ENCODE measurements at places on chromosomes 11 and 22.

DNA sequence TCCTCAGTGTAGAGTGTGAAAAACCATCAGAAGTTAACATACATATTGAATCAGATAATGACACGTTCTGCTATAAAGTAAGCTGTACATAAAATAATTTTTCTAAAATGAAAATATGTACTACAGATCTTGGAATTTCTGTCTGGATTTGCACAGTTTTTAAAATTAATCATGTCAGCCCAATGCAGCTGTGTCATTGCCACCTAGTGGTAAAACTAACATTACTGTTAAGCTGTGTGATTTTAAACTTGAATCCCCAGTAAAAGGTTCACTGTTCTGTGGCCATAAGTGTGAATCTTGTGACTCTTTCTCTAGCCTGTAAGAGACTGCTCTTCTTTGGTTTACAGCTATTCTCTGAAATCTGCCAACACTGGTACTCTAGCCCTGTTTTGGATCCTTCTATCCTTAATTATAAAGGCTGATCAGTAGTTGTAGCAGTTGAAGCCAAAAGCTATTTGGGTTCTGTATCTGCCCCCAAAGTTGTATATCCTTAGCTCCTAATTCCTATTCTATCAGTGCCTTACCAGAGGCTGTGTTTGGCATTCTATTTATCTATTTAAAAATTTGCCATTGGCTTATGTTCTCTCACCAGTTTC, 4.0 kb downstream of the JRKL start:
- DNase-seq: no peak

DNA sequence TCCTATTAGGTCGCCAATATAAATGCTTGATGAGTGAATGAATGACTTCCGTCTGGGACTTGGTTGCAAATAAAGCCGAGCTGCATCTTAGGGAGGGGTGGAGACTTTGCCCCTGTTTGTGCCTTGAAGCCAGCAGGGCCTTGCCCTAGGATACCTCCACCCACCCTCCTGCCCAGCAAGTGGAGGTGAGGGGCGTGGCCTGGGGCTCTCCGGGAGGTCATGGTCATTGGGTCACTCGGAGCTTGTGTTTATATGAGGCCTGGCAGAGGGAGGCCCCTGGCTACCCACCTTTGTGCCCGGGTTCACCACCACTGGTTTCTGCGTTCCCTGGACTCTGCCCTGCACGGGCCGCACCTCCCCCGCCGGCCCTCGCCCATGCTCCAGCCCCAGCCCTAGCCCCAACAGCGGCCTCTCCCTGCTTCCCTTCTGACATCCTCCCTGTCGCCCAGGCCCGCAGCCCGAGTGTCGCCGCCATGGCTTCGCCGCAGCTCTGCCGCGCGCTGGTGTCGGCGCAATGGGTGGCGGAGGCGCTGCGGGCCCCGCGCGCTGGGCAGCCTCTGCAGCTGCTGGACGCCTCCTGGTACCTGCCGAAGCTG, 4.3 kb downstream of the MPST start:
- no peak for DNase-seq

GRCh38 chr11:63682066-63683021, 1.0 kb downstream of the RTN3 start:
- no peak for DNase-seq

DNA sequence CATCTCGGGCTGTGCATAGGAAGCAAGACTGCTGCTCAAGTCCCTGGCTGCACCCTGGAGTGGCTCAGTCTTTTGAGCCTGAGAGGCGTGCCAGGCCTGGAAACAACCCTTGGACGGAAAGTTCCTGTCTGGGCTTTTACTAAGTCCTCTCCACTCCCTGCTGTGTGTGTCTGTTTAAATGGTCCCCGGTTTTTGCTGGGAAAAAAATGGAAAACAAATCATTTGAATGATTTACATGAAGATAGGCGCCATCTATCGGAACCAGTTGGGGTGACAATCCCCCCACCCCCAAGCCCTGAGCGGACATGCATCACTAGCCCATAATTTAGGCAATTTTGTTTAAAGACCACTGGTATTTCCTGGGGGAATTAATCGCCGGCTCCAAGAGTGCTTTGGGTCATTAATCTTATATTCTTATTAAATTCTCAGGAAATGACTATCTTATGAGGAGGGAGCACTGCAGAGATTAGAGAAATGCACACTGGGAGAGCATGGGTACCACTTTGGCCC, 2.7 kb upstream of the GAB2 start:
- DNase-seq: peak; percentile 19

- no peak for DNase-seq
These were observed 40.3 kb upstream of the DMC1 start for GRCh38 chr22:38610234-38610633.

GRCh38 chr11:13883042-13883441, 79.5 kb upstream of the SPON1 start:
- DNase-seq: no peak

- no peak for DNase-seq
These were observed 3.5 kb upstream of the GLB1L3 start for GRCh38 chr11:134272381-134273316.

DNA sequence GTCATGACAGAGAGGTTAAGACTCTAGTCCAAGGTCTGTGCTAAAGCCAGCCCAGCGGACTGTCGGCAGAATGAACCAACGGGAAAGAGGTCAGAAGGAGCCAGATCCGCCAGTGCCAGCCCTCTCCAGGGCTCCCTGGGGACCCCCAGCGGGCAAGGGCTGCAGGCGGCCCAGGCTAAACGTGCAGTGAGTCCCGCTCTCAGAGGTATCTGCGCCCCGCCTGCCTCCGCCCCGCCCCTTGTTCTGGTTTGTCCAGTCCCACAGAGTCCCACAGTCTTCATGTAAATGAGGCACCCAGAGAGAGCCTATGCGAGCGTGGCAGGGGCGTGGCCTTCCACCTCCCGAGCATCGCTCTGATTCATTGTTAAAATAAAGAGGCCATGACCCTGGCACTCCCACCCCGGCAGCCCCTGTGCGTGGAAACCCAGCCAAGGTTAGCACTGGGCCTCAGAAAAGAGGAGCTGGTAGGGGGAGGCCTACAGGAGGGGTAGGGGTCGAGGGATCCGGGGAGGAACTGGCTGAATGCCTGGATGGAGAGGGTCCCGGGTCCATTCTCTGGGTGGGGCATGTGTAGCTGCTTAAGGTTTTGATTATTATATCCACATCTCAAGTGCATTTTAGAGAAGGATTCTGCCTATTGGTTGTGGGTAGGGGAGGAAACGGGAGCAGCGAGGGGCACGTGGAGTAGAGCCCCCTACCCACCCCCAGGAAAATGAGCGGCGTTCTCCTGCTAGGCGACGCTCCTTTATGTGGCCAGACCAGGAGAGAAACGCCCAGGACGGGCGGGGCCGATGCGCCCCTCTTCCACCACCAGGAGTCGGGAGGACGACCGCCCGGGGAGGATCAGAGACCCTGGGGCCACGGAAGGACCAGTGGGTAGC, at the start of gene TRIOBP:
Gene TRIOBP, plus strand, starts transcription at position 392 of the 881 bp plus-strand sequence. CDS start 4,318 bp downstream, outside the sequence.
- DNase-seq: peak; percentile 63

- no peak for DNase-seq
These were observed 25.4 kb downstream of the APIP start for GRCh38 chr11:34890812-34891211.

GRCh38 chr11:83502041-83502440, 215.9 kb upstream of the CCDC90B start:
- peak; percentile 11 for DNase-seq

DNA sequence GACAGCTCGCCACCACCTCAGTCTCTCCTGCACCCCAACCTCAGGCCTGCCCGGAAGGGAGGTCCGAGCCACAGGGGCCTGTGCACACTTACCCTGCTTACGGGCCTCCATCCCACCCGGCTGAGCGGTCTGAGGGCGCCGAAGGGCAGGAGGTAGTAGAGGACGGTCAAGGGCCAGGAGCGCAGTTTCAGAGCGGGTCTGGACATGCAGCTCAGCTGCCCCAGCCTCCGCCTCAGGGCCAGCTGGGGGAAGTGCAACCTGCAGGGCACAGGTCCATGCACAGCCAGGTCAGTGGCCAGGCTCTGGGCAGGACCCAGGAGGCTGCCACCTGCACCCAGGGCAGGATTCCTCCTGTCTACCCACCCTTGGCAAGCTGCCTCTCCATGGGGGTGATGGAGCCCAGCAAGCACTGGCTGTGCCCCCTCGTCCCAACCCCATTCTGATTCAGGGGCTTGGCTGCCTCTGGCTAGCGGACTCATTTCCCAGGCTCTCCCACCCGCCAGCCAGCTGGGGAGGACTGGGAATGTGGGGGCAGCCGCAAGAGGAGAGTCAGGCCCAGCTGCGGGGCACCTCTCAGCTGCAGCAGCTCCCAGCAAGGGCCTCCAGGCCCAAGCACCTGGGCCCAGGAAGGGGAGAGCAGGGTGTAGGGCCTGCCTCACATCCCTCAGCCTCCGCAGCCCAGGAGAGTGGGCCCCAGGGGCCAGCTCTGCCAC, 38.3 kb downstream of the PISD start:
- no peak for DNase-seq

- DNase-seq: no peak
These were observed 51.7 kb downstream of the CHRDL2 start for GRCh38 chr11:74679513-74679865.

DNA sequence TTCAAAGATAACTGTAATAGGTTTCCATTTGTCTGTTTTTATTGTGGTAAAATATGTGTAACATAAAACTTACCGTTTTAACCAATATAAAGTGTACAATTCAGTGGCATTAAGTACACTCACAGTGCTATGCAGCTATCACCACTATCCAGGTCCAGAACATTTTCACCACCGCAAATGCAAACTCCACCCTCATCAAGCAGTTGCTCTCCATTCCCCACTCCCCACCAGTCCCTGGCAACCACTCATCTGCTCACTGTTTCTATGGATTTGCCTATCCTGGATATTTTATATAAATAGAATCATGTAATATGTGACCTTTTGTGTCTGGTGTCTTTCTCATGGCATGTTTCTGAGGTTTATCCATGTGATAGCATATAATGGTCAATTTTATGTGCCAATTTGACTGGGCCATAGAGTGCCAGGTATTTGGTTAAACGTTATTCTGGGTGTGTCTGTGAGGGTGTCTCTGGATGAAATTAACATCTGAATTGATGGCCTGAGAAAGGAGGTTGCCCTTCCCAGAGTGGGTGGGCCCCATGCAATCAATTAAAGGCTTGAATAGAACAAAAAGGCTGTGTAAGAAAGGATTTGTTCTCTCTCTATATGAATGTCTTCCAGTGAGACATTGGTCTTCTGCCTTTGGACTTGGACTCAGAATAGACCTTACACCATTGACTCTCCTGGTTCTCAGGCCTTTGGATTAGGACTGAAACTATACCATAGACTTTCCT, 17.2 kb upstream of the SMCO4 start:
- no peak for DNase-seq

- DNase-seq: no peak
These were observed 200.3 kb upstream of the MTNR1B start for GRCh38 chr11:92769112-92769511.

DNA sequence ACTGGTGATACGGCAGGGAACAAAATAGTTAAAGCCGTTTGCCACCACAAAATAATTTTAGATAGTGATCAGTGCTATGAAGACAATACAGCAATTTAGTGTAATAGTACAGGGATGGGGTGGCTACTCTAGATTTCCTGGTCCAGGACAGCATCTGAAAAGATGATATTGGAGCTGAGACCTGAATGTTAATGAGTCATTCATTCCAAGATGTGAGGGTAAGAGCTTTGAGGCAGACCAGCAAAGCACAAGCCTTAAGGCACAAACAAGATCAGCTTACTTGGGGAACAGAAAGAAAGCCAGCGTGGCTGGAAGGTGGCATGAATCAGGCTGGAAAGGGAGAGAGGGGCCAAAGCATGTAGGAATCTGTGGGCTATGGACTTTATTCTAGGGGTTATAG, 132.3 kb downstream of the TRIM44 start:
- peak; percentile 57 for DNase-seq

DNA sequence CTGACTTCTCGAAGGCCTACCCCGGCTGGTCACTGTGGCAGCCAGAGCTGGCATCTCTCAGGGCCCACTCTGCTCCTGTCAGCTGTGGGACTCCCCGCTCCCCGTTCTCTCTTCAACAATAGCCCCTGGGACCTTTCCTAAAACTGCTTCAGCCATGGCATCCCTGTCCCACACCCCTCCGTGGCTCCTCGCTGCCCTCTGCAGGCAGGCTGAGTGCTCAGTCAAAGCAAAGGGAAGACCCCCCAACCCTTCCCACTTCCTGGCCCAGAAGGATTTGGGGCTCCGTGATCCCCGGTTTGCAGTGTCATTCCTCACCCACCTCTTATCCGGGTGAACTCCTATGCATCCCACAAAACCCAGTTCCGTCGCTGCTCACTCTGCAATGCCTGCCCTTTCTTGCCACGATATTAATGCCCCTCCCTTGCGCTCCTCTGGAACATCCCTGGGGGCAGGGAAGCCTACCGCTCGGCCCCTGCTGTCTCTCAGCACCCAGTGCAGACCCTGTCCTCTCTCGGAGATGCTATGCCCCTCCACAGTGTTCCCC, 1.6 kb upstream of the TH start:
- no peak for DNase-seq

GRCh38 chr22:20031732-20032406, 11.0 kb downstream of the TANGO2 start:
- DNase-seq: no peak

DNA sequence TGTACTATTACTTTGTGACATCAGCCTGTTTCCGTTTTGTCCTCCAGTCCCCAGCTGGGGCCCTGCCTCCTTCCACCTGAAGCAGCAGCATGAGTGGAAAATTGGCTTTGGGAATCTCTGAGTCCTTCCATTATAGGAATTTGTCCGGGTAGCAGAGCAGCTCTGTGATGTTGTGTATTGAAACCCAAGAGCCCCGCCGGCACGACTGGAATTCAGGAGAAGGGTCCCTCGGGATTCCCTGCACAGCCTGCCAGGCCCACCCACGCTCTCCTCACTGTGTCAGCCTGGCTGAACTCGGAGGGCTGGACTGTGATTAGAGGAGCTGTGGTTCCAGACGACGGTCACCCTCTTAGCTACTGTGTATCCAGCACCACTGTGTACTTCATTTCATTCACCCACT, 18.8 kb upstream of the TSPAN18 start:
- no peak for DNase-seq

GRCh38 chr11:10395166-10395897, 59.7 kb upstream of the AMPD3 start:
- no peak for DNase-seq

GRCh38 chr11:35390737-35391682, 28.3 kb downstream of the SLC1A2 start:
- DNase-seq: peak; percentile 47

- DNase-seq: no peak
These were observed 57.1 kb downstream of the ZNRF3 start for GRCh38 chr22:28940441-28940840.

DNA sequence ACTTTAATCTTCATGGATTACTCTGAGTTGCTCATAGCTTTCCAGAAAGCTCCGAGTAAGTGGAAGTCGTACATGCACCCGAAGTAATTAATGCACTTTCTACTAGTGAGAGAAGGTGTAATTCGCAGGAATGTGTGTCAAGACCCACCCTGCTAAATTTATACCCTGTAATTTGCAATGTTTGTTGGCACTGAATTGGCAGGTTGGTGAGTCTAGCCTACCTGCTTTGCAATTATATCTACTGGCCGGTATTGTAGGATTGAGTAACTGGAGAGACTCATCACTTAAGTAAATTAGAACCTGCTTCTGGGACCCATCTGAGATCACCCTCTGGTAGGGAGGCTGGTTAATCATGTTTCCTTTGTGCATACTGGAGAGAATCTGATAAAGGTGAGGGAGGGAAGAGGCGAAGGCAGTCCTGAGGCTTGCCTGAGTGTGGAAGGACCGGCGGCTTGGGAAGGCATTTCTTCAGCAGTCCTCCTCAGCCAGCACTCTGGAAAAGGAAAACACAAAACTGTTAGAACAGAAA, 63.3 kb downstream of the LDLRAD3 start:
- DNase-seq: peak; percentile 59

Data from foreskin keratinocyte (primary cell).